Mesothelial cell of epicardium (in vitro differentiated cells): ENCODE measurements at places on chromosomes 6 and 20. TPM values are rescaled to one million over a fixed set of nuclear protein-coding genes. Genes with fewer than 3 reads are reported as not detected.

- no peaks in the 10 kb centered on the region for H3K27me3 ChIP-seq
- H3K4me3 ChIP-seq = no peak overlapping the region
- DNase-seq = no peak
- peak overlapping the region; percentile 90 for H3K27ac ChIP-seq
- H3K36me3 ChIP-seq = no peaks in the 10 kb centered on the region
These were observed 18.9 kb upstream of the TRAM2 start for GRCh38 chr6:52595796-52596130.

Gene ADGRF5
- total RNA-seq = 0.16 to 0.32 TPM in 2 of 3 replicates, not detected in the other

Gene BCAS1
- total RNA-seq = 0.18 to 0.20 TPM (median 0.20 TPM) in 3 replicates

DNA sequence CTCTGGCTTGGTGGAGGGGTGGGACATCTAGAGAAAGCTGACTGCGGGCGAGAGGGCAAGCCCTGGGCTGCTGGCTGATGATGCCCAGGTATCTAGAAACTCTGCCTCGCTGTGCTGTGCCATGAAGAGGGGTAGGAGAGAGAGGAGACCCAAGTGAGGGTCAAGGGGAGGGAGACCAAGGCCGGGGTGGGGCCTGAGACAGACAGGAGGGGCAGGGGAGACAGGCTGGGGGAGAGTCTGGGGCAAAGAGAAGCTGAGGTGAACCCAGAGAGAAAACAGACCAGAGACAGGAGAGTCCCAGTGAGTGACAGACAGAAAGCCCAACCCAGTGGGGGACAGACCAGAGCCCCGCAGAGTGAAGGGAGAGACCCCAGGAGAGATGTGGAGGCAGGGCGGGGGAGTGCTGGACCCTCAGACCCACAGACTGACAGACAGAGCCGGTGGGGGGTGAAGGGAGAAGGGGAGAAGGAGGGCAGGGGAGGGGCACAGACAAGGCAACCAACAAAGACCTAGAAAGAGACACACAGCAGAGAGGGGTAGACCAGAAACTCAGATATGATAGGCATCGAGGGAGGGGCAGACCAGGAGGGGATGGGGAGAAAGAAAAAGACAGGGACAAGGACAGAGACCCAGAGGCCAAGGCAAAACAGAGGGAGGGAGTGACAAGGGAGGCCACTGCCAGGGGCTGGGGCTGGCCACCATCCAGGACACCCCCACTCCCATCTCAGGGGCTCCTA is 5.9 kb downstream of the TEAD3 start:
- H3K4me1 ChIP-seq = peaks cover 78% of the 10 kb centered on the region
- H3K27ac ChIP-seq = peak overlapping the region; percentile 88
- H3K27me3 ChIP-seq = no peaks in the 10 kb centered on the region
- H3K4me3 ChIP-seq = peak overlapping the region; percentile 40
- no peaks in the 10 kb centered on the region for H3K36me3 ChIP-seq

- H3K27me3 ChIP-seq = no peaks in the 10 kb centered on the region
- no peak overlapping the region for H3K27ac ChIP-seq
- H3K36me3 ChIP-seq = peaks cover 13% of the 10 kb centered on the region
- no peak for DNase-seq
These were observed 3.6 kb downstream of the ARFRP1 start for GRCh38 chr20:63703976-63704748.

Gene EPB41L2
- total RNA-seq = 62.8 to 67.6 TPM (median 66.3 TPM) in 3 replicates

- no peak overlapping the region for H3K4me3 ChIP-seq
- H3K27ac ChIP-seq = no peak overlapping the region
- no peak for DNase-seq
- H3K36me3 ChIP-seq = peaks cover 8% of the 10 kb centered on the region
- no peaks in the 10 kb centered on the region for H3K4me1 ChIP-seq
- H3K27me3 ChIP-seq = no peaks in the 10 kb centered on the region
These were observed 19.3 kb downstream of the PHF20 start for GRCh38 chr20:35791097-35791496.

Gene PRL
- total RNA-seq = 0.23 TPM in 1 of 3 replicates, not detected in the others

DNA sequence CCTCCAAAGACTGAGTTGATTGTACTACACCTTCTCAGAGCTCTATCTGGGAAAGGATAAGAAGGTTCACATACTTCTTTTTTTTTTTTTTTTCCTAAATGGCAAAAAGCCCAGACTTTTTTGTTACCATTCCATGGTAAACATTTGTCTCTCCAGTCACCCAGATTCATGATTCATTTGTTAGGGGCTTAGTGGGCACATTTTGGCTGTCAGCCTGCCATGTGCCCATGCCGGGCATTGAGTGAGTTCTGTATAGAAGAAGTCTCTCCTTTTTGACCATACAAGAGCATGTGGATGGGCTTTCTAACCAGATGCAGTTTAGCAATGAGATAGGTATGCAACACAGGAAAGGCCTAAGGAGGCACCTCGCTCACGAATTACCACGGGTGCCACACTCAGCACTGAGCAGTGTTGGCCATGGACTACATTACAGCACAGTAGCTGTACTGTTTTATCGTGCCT is 447.5 kb upstream of the HSF2 start:
- H3K4me3 ChIP-seq = no peak overlapping the region
- H3K27ac ChIP-seq = no peak overlapping the region
- no peaks in the 10 kb centered on the region for H3K27me3 ChIP-seq
- H3K36me3 ChIP-seq = peaks cover 6% of the 10 kb centered on the region
- H3K4me1 ChIP-seq = peaks cover 8% of the 10 kb centered on the region

- no peak overlapping the region for H3K4me3 ChIP-seq
- peaks cover 9% of the 10 kb centered on the region for H3K4me1 ChIP-seq
- peaks cover 37% of the 10 kb centered on the region for H3K36me3 ChIP-seq
- H3K27ac ChIP-seq = peak overlapping the region; percentile 76
- DNase-seq = no peak
These were observed 222.7 kb downstream of the SOX4 start for GRCh38 chr6:21816231-21816630.

DNA sequence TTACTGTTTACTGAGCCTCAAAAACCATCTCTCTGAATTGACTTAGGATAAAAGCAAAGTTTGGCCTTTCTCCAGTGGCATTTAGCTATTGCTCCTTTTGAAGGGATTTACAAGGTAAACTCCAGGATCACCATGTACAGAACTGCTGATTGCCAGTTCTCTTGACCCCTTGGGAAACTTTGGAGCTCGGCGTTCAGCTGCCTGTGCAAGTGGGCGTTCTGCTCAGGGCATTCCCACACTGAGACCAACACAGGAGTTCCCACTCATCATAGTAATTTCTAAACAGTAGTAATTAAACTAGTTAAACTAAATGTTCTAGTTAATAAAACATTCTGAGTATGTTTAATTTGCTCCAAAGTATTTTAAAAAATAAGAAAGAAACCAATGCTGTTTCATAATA is 14.9 kb downstream of the KCNQ5 start:
- H3K27me3 ChIP-seq = no peaks in the 10 kb centered on the region
- H3K4me3 ChIP-seq = no peak overlapping the region
- peaks cover 3% of the 10 kb centered on the region for H3K36me3 ChIP-seq
- H3K27ac ChIP-seq = no peak overlapping the region
- DNase-seq = no peak
- H3K4me1 ChIP-seq = no peaks in the 10 kb centered on the region

DNA sequence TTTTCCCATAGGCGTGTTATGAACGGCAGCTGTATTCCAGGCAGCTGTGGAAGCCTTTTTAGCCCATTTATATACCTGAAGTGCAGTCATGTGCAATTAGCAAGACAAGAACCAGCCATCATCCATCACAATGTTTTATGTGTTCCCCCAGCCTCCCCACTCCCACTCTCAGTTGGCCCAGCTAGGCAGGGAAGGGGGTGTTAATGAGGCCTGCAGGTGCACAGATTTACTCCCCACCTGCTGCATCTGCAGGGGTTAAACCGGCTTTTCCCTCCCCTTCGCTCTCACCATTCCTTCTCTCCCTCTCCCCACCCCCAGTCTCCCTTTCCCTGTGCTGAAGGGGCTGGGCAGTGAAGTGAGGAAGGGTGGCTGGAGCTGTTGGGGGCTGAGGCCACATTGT is 149.8 kb upstream of the AKAP12 start:
- H3K36me3 ChIP-seq = peaks cover 14% of the 10 kb centered on the region
- peaks cover 56% of the 10 kb centered on the region for H3K4me1 ChIP-seq
- no peak overlapping the region for H3K4me3 ChIP-seq

DNA sequence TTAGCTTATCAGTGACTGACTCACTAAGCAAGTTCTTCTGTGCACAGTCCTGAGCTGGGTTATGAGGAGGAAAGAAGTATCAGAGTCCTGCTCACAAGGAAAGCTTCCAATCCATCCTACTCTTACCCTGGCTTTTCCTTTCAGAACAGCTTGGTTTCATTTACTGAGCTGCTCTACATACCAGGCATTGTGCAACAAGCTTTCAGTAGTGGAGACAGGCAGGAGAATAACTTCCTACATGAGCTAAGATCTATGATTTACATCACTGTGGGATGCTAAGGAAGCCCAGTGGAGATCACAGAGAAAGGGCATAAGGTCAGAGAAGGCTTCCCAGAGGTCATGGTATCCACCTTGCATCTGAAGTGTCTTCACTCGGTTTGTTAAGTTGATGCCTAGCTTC is 144.5 kb downstream of the MAP3K7 start:
- H3K36me3 ChIP-seq = no peaks in the 10 kb centered on the region
- H3K4me3 ChIP-seq = no peak overlapping the region
- peaks cover 1% of the 10 kb centered on the region for H3K4me1 ChIP-seq
- DNase-seq = no peak
- H3K27ac ChIP-seq = no peak overlapping the region
- no peaks in the 10 kb centered on the region for H3K27me3 ChIP-seq

Gene F13A1
- total RNA-seq = 0.18 to 0.56 TPM (median 0.25 TPM) in 3 replicates

- H3K4me3 ChIP-seq = no peak overlapping the region
- H3K27ac ChIP-seq = no peak overlapping the region
- no peaks in the 10 kb centered on the region for H3K27me3 ChIP-seq
- DNase-seq = no peak
- H3K4me1 ChIP-seq = peaks cover 17% of the 10 kb centered on the region
These were observed 83.4 kb downstream of the NOL4L start for GRCh38 chr20:32501709-32502108.

DNA sequence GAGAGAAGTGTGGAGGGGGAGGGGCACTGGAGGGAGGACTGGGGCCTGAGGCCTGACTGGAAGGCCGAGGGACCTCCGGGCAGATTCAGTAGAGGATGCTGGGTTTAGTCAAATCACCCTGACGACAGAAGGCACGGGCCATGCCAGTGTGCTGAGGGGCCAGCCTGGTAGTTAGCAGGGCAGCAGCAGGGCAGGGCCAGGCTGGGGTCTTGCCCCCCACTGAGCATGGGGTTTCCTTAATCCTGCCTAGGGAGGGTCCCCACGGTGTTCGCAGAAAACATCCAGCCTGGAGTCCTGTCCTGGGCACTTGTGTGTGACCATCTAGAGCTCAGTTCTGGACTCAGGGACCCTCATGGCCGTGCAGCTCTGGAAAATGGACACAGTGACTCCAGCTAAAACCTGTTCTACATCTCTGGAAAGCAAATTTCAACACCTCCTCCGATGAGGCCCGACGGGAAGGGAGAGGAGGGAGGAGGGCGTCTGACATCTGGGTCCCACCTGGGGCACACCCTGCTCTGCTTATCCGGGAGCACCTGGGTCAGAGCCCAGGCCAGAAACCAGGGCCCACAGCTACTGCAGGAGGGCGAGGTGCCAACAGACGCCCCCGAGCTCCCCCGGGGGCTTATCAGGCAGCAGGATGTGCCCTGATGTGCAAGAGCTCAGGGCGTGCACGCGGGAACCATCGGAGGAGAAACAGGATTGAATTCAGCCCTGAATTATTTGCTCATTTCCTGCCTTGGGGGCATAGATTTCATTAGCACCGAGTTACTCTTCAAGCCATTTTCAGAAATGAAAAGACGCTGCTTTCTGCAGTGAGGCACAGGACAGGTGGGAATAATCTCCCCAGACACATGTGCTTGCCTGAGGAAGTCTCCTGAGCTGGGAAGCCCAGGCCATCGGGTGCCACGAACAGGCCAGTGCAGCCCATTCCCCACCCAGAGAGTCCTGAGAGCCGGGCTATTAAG is 78.0 kb upstream of the MPC1 start:
- no peak overlapping the region for H3K4me3 ChIP-seq
- no peak overlapping the region for H3K27ac ChIP-seq
- H3K4me1 ChIP-seq = peaks cover 14% of the 10 kb centered on the region
- no peak for DNase-seq
- H3K36me3 ChIP-seq = peaks cover 13% of the 10 kb centered on the region

- no peak for DNase-seq
- no peak overlapping the region for H3K27ac ChIP-seq
- no peak overlapping the region for H3K4me3 ChIP-seq
- H3K36me3 ChIP-seq = no peaks in the 10 kb centered on the region
- H3K4me1 ChIP-seq = peaks cover 20% of the 10 kb centered on the region
These were observed 5.6 kb upstream of the BEND6 start for GRCh38 chr6:56949265-56949664.

Gene TCF15
- 0.74 to 0.90 TPM (median 0.75 TPM) in 3 replicates for total RNA-seq

GRCh38 chr20:45300961-45301360 is 5.7 kb upstream of the RBPJL start:
- H3K4me1 ChIP-seq = peaks cover 1% of the 10 kb centered on the region
- H3K27me3 ChIP-seq = peaks cover 14% of the 10 kb centered on the region
- DNase-seq = no peak
- no peaks in the 10 kb centered on the region for H3K36me3 ChIP-seq

Gene HCRTR2
- total RNA-seq = 0.11 to 0.18 TPM in 2 of 3 replicates, not detected in the other

Gene IL20RA
- total RNA-seq = 1.1 to 2.1 TPM (median 1.7 TPM) in 3 replicates

DNA sequence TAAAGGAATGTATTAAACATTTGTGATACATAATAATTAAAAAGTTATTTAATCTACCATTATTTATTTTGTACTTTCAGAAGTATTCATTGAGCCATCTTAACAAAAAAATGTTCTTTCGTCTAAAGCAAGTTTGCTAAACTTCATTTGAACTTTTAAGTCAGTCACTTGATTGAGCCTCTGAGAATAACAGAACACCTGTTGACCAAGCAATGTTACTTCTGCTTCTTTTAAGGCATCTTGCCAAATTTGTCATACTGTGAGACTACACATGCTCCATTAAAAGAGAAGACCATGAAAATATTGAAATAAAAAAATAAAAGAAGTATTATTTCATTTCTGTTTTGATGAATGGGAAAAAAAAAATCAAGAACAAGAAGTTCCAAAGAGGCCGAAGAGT is 141.8 kb upstream of the BMP5 start:
- H3K27ac ChIP-seq = no peak overlapping the region
- H3K4me3 ChIP-seq = no peak overlapping the region
- no peaks in the 10 kb centered on the region for H3K4me1 ChIP-seq
- DNase-seq = no peak
- H3K36me3 ChIP-seq = peaks cover 2% of the 10 kb centered on the region
- H3K27me3 ChIP-seq = peaks cover 1% of the 10 kb centered on the region

Gene OVOL2
- 7.3 to 8.6 TPM (median 8.5 TPM) in 3 replicates for total RNA-seq

DNA sequence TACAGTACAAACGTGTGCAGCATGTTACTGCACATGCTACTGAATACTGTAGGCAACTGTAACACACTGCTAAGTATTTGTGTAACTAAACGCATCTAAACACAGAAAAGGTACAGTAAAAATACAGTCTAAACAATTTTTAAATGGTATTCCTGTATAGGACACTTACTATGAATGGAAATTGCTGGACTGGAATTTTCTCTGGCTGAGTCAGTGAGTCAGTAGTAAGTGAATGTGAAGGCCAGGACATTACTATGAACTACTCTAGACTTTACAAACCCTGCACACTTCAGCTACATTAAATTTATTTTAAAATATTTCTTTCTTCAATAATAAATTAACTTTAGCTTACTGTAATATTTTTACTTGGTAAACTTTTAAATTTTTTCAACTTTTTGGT is 225.0 kb upstream of the TENT5A start:
- H3K4me1 ChIP-seq = no peaks in the 10 kb centered on the region
- no peak overlapping the region for H3K27ac ChIP-seq
- H3K27me3 ChIP-seq = no peaks in the 10 kb centered on the region
- no peak overlapping the region for H3K4me3 ChIP-seq
- peaks cover 8% of the 10 kb centered on the region for H3K36me3 ChIP-seq
- no peak for DNase-seq
